Camera-type eye (tissue), 1 donor: ENCODE measurements at places on chromosomes 5 and 9. TPM values are rescaled to one million over a fixed set of nuclear protein-coding genes. Genes with fewer than 3 reads are reported as not detected.

CTNND2 gene
- 37.3 TPM for total RNA-seq

ZBTB43 gene
- 24.6 TPM for total RNA-seq

SPATA31A6 gene
- total RNA-seq: not detected

CHSY3 gene
- 25.1 TPM for total RNA-seq

DMRTA1 gene
- 1.8 TPM for total RNA-seq

SHLD3 gene
- 10.0 TPM for total RNA-seq

SLC6A18 gene
- total RNA-seq: not detected

SEPTIN8 gene
- total RNA-seq: 73.3 TPM
